CD4-positive, alpha-beta T cell treated with Interleukin-10 for 1 hour (primary cell): ENCODE measurements at places on chromosomes 12 and 14.

GRCh38 chr14:94203473-94204210 lies 29.5 kb downstream of the PPP4R4 start:
- DNase-seq: no peak

DNA sequence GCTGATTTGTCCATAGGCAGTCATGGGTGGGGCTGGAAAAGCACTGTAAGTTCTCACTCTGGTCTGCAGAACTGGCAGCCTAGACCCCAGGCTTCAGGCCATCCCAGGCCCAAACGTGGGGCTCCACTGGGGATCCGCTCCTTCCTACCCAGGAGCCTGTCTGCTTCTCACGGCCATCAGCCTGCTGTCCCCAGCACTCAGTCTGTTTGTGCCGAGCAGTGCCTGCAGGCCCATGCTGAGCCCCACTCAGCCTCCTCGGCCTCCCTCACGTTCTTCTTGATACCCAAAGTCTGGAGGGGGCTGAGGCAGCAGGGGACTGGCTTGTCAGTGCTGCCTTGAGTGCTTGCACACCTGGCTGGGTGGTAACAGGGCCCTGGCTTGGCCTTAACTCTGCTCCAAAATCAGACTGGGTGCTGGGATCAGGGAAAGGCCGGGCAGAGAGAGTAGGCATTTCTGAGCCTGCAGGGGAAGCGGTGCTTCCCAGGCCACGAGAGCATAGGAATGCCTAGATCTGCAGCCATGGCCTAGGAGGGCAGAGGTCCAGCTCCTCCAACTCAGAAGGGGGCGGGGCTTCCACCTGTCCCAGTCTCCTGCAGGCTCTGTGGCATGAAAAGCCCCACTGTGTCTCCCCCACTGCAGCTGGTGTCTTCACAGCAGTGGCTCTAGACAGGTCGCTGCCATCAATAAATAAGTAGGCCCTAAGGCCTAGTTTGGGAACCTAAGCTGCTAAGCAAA lies 772.4 kb upstream of the FBXO33 start:
- DNase-seq: no peak

DNA sequence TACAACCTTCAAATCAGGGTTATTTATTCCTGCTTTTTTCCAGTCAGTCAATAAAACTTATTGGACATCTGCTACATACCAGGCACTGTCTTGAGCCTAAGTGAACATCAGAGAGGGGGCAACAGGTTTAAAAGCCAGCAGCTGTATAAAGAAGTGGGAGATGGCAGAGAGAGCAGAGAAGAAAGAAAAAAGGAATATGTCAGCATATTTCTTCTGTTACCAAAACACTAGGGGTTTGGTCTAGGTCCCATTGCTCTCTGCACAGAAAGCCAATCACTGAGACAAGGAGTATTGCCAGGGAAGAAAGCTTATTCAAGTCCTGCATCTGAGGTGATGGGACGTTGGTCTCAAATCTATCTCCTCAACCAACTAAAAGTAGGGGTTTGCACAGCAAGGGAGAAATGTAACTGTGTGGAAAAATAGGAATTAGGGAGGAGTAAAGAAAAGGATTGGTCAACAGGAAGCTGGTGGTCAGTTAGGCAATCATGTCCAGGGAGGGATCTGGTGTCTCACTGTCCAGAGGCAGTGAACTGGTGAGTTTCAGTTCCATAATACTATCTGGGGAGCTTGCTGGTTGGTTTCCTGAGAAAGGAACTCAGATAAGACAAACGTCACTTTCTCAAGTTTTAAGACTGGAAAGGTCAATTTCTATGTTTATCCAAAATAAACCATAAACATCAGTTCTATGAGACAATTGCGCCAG lies 107.5 kb downstream of the PHLDA1 start:
- DNase-seq: no peak

DNA sequence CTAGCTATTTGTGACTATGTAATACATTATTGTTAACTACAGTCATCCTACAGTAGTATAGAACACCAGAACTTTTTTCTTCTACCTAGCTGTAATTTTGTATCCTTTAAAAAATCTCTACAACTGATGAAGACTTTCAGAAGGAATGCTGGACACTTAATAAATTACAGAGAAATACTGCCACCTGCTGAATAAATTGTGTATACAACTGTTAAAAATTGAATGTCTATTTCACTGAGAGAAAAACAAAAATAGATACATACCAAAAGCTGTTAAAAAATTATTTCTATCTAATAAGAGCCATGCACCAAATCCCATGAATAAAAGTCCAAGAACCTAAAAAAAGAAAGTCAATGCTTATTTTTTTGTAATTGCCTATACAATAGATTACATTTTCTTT lies 6.6 kb downstream of the TSPAN19 start:
- DNase-seq: no peak

DNA sequence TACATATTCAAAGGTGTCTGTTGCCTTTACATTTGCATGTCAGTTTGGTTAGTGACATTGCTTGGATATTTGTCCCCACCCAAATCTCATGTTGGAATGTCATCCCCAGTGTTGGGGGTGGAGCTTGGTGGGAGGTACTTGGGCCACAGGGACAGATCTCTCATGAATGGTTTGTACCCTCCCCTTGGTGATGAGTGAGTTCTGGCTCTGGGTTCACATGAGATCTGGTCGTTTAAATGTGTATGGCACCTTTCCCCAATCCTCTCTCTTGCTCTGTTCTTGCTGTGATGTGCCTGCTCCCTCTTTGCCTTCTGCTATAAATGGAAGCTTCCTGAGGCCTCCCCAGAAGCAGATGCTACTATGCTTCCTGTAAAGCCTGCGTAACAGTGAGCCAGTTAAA lies 207.9 kb upstream of the DIO3 start:
- DNase-seq: no peak

- no peak for DNase-seq
Measured at GRCh38 chr12:15808652-15809051, 19.5 kb upstream of the EPS8 start.

DNA sequence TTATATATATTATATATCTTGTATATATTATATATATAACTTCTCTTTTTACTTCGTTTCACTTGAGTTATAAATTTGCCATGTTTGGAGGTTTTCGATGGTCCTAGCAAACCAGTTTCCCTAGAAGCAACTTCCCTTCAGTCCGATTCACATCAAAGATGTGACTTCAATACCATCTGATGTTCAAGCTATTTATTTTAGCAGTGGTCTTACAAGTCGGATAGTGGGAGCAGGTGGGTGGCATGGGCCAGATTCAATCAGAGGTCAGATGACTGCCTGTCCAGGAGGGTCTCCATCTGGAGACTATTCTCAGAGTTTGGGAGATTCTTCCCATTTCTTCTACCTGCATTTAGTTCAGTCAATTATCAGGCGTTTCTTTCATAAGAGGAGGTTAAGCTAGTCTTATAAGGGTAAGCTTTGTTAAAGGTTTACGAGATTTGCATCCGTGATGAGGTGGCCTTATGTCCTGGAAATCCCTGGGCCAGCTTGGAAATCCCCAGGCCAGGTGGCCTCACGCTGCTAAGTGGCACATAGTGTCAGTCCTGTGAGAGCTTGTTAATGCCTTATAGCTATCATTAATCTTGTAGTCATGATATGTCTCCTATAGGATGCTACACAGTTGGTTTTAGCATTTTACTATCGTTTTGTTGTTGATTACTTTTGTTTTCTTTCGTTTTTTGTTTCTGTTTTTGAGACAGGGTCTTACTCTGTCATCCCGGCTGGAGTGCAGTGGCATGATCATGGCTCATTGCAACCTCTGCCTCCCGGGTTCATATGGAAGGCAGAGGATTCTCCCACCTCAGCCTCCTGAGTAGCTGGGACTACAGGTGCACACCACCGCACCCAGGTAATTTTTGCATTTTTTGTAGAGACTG lies 145.8 kb downstream of the BICD1 start:
- DNase-seq: no peak

GRCh38 chr14:84969501-84969900 lies 560.4 kb upstream of the FLRT2 start:
- DNase-seq: no peak

GRCh38 chr14:30525833-30526232 lies 33.1 kb upstream of the G2E3 start:
- DNase-seq: no peak

- no peak for DNase-seq
Measured at GRCh38 chr12:21642707-21643389, 14.8 kb downstream of the LDHB start.

- no peak for DNase-seq
Measured at GRCh38 chr14:32412103-32412502, 83.0 kb downstream of the AKAP6 start.
